ENCODE measurements at places on chromosomes 5 and 9.
A peak's percentile ranks its signal among the peaks of the same experiment; 100 is the strongest.

- DNase-seq: no peak
These were observed 76.1 kb downstream of the SLC1A3 start for GRCh38 chr5:36682499-36682898.

DNA sequence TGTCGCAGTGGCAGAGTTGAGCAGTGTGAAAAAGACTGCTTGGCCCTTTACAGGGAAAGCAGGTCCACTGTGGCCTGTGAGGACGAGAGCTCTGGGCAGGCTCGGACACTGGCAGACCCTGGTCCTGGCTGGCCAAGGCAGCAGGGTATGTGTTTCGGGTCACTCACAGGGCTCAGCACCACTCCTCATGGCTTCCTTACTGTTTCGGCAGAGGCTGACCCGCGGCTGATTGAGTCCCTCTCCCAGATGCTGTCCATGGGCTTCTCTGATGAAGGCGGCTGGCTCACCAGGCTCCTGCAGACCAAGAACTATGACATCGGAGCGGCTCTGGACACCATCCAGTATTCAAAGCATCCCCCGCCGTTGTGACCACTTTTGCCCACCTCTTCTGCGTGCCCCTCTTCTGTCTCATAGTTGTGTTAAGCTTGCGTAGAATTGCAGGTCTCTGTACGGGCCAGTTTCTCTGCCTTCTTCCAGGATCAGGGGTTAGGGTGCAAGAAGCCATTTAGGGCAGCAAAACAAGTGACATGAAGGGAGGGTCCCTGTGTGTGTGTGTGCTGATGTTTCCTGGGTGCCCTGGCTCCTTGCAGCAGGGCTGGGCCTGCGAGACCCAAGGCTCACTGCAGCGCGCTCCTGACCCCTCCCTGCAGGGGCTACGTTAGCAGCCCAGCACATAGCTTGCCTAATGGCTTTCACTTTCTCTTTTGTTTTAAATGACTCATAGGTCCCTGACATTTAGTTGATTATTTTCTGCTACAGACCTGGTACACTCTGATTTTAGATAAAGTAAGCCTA lies 15.7 kb downstream of the SQSTM1 start:
- peak; percentile 74 for DNase-seq

DNA sequence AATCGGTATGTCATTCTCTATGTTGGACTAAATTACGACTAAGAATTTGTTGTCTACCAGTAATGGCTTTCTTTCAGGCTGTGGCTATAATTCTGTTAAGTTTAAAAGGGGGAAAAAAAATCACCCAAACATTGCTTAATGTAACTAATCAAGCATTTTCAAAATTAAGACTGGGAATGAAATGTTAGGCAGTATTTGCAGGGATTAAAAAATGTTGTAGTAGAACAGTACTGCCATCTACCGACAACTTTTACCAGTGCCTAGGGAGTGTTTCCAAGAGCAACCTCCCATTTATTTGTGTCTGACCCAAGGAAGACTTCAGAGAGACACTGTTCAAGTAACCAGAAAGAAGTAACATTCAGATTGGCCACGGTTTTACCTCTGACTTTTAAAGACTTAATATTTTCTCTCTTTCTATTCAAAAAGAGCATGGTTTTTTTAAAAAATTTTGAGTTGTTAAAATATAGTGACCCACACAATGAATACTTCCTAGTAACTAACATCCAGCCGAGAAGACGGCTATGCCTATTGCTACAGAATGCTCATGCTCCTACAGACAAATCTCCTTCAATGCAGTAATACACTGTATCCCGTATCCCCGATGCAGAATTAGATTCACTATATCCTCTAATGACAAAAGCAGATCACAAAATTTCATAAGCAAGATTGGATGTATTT lies 92.4 kb downstream of the ARL15 start:
- peak; percentile 58 for DNase-seq

DNA sequence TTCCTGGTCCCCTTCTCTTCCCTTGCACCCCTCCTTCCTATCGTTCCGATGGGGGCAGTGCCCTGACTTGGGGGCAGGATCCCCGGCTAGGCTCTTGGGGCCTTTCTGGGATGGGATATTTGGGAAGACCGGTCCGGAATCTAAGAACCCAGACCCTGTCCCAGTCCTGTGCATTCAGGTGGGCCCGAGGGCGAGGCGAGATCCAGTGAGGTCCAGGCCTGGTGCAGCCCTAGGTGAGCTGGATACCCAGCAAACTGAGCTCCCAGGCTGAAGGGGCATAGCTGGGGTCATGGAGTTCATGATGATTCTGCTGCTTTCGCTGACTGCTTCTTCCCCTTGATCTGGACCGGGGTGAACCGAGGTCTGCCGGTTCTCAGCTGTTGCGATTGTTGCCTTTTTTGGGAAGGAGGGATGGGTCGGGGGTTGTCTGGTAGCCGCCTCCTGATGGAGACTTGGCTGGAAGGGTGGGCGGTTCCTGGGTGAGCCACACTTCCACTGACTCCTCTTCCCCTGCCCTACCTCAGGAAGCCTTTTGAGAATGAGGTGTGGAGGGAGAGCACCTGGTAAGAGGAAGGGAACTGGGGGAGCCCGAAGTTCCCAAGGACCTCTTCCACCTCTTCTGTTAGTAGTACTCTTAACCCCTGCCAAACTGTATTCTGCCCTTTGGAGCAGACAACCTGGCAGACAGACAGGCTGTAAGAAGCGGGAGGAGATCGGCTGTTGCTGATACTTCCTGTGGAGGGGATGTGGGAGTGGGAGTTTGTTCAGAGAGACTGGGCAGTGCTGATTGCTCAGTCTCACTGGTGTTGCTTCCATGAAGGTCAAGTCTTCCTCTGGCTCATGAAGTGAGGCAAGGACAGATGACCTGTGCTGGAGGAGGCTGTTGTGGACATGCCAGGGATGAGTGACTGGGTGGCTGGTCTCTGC lies 1.0 kb downstream of the LRRC8A start:
- no peak for DNase-seq

DNA sequence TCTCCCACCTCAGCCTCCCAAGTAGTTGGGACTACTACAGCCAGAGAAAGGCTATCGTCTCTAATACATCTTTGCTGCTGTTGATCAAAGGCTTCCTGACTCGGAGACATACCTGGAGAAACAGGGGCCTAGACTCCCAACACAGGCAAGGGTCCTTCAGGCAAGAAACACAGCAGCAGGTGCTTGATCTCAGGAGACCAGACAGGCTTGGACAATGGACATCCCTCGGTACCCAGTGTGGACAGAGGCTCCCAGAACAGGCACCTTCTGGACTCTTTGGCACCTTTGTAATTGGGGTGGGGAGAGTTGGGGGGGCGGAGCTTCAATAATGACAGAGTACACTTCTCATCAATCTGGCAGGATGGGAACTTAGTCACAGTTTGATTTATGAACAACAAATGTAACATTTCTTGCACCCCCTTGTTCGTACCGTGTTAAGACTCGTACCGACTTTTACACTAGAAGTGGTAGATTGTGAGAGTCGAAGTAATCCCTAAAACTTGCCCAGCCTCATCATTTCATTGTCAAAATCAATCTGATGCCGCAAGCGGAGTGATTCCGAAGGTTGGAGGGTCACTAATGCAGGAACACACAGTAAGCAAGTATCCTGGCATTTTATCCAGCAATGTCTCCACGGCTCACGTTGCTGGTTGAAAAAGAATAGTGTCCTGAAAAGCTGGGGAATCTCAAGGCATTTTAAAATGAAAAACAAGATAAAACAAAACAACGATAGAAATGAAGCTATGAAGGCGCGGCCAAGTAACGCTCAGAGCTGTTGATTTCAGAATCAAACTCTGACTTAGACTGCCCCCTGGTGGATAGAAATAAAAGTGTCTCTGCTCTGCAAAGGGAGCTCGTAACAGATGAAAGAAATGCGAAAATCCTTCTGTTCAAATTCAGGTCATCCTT lies 46.4 kb upstream of the STK32A start:
- peak; percentile 35 for DNase-seq

Data from B cell (primary cell).